ENCODE measurements at places on chromosomes 2 and 18.

GRCh38 chr2:176582990-176583481, 313.8 kb downstream of the MTX2 start:
- DNase-seq: no peak

DNA sequence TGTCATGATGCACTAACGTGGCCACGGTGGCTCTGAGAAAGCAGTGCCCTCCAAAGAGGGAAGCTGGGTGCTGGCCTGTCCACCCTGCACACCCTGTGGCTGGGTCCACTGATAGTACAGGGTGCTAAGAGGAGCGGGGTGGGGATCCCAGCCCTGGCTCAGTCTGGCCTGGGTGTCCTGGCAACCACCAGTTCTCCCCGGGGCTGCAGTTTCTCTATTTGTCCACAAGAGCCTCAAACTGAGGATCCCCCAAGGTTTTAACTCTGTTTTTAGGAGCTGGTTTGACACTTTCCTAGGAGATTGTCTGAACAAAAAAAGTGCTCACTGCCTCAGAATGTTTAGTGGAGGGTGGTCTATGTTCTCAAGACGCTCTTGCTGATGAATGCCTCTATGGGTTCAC, 29.0 kb downstream of the EDAR start:
- DNase-seq: no peak

DNA sequence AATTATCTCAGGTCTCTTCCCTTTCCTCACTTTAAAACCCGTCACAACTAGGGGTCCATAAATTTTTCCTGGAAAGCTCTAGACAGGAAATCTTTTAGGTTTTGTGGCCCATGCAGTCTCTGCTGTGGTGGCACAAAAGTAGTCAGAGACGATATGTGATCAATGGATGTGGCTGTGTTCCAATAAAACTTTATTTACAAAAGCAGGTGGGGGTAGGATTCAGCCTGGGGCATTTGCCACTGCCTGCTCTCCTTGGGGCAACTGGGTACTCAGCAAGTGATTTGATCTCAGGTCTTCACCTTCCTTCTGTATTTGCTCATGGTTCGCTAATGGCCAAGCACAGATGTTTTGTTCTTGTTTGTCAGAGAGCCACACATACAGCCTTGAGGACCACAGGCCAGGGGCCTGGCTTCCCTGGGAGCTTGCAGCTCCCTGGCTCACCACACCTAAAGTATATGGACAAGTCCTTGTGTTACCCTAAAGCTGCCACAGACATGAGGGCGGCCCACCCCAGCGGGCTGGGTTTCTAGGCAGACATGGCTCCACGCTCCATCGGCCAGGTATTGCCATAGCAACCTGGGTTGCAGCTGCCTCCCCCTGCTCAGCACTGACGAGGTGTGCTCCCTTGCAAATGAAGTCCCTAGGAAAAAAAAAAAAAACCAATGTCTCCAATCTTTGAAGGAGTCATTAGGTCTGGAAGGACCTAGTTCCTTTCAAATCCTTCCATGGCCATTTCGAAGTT, 89.7 kb upstream of the YWHAQ start:
- DNase-seq: no peak

DNA sequence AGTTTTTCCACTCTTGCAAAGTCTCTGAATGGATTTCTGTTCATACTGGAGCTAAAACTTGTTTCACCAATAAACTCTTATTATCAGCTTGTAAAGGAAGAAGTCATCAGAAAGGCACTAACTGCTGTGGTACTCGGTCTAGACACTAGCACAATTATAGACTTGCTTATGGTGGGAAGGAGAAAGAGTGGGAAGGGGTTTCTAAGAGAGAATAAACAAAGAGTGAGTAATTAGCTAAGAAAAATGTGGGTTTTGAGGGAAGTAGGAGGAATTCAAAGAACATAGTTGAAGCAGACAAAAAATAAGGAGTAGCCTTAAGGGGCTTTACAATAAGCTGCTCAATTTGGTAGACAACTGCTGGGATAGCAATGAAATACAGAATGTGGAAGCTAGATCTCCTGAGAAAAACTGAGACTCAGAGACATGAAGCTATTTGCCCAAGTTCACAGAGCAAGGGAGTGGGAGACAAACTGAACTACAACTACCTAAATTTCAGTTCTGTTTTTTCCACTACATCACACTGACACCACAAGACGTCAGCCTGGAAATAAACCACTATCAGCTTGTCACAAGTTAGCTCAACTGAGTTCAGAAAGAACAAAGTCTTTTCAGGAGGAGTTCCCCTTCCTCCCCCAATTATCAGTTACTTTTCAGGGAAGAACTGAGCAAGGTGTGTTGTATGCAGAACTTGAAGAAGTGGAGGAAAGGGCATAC, 59.7 kb downstream of the MAP4K3 start:
- no peak for DNase-seq

DNA sequence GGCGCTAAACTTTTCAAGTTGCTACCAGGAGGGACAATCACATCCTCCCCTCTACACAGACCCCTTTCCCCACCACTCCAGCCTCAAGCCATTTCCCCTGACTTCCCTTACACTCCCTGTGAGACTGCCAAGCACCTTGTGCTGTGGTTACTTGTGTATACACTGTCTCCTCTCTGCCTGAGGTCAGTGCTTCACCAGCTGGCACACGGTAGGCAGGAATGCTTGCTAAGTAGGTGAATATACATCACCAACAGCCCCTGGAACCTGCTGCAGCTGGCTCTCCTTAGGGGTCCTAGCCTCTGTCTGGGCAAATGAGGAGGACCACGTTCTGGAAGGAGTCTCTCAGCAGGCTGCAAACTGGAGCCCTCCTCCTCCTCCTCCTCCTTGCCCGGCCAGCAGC, 38.3 kb upstream of the ACAA2 start:
- DNase-seq: no peak

DNA sequence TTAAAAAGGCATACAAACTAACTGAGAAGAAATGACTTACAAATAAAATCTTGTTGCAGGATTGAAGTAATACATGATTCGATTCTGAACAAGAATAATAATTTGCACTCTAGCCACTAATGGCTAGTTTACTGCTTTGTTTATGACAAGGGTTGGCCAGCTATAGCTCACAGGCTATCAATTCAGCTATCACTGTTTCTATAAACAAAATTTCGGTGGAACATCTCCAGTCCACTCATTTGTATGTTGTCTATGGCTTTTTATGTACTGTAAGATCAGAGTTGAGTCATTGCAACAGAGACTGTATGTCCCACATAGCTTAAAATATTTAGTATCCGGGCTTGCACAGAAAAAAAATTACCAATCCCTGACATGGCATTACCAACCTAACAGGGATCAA, 543.7 kb upstream of the CNTNAP5 start:
- DNase-seq: no peak

DNA sequence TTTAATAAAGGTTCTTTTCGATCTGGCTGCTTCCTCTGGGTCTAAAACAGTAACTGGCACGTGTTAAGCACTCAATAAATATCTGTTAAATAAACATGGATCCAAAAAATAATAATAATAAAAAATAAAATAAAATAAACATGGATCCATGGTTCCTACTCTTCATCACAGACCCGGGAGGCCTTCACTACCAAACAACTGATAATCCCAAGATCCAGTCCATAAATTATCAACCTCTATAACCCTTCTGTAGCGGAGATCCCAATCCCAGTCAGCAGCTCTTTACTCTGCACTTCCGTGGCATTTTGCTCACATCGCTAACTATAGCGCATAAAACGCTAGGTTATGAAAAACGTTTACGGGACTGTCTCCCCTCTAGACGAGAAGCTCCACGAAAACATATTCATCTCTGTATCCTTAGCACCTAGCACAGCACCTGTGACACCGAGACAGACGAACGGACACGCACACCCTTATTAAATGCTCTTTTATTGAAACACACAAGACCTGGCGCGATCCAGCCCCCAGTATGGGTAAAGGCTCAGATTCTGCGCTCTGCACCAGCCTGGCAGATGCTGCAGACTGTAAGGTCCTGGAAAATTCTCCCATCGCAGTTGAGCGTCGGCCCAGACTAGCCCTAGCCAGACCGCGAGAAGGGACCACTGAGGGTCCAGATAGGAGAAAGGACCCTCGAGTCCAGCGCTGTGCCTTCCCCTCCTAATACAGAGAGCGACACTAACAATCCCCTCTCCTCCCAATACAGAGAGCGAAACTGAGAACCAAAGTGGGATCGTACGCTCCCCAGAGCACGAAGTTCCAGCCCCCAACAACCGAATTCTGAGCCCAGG, 770 bp downstream of the NBAS start:
- DNase-seq: no peak

- no peak for DNase-seq
These were observed 108.7 kb downstream of the NDUFA10 start for GRCh38 chr2:239916205-239917124.

GRCh38 chr2:204726831-204727230, 181.6 kb downstream of the PARD3B start:
- DNase-seq: no peak

DNA sequence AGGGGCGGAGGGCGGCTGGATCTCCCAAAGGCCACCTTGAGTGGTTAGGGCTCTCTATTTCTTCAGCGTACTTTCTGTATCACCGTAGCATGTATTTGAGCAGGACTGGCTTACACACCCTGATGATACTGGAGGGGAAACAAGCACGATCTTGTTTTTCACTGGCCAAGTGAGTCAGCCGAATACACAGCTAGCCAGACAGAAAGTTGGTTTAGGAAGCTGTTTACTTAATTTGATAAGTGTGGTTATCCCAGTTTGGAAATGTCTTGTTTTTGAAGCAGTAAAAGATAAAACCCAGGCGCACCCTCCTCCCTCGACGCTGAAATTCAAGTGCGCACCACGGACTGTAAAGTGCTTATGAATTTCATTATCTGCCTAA, 582 bp downstream of the RIOK3 start:
- no peak for DNase-seq

- no peak for DNase-seq
These were observed 15.6 kb upstream of the GIGYF2 start for GRCh38 chr2:232681527-232681926.

DNA sequence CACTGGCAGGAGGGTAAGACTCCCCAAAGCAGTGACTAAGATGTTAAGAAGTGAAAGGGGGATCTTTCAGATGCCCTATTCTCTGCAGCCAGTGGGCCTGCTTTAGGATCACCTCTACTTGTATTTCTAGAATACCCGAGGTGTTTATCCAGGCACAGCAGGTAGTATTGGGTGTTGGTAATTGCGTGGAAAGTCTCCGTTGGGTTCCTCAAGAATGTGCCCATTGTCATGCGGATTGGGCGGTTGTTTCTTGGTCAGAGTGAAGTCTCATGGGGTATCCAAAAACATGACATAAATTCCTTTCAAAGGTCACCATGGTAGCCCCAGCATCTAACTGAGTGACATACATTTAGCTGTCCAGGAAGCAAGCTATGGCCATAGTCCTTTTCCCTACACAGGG, 308.8 kb downstream of the RPIA start:
- no peak for DNase-seq

DNA sequence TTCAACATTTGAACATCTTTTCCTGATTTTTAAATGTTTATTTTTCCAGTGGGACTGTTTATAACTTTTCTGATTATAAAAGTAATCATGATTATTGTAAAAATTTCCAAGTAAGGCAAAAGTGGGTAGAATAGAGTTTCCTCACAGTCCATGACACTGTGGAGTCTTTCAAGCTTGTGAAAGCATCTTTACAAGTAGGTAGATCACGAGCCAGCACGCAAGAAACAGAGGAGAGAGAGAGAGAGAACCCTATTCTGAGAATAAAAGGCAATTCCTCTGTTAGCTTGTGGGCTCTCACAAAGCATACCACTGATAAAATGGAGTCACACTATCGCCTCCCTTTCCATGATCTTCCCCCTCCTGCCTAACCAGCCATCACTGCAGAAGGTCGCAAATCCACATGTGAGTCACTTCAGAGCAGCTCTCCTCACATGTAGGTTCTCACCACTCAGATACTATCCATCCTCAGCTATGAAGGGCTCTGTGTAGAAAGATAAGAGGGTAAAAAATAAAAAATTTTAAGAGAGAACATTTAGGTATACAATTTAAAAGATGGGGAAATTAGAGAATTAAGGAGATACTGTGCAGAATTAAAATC, 40.3 kb downstream of the AAK1 start:
- DNase-seq: no peak

DNA sequence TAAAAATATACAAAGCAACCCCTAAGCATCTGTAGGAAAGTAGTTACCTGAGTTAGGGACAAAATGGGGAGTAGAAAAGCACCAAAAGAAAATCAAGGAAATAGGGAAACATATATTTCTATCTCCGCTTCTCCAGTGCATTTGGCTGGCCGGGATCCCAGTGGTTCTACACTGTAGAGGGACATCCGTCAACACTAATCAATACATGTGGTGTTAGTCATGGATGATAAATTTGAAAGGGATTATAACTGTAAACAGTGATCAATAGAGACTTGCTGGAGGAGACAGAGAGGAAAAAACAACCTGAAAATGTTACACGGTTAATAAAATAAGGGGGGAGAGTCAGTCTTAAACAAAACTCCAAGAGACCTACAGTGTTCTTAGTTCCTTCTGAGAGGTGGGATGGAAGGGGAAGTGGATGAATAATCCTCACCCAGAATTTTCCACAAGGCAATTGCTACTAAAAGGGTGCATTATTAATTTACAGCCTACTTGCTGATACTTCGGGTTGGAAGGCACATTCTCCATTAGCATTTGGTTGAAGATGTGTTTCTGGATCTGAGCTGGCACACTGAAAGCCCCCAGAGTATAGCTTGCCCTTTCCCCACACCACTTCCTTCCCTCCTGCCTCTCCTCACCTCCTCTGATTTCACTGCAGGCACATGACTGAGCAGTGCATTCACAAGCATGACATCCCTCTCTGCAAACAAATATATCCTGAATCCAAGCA, 530.0 kb downstream of the BCL11A start:
- no peak for DNase-seq

DNA sequence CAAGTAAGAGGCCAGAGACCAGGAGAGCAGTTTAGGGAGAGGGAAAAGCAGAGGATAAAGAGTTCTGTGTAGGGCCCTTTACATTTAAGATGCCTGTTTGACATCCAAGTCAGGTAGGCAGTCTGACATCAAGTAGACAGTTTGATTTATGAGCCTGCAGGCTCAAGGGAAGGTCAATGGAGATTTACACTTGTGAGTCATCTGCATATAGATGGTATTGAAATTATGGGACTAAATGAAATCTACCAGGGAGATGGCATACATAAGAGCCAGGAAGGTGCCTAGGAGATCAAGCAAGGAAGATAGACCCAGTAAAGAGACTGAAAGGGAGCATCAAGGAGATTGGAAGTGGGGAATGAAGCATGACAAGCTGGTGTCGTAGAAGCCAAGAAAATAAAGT, 212.4 kb upstream of the PKDCC start:
- DNase-seq: no peak

GRCh38 chr18:11989966-11990380, 8.7 kb downstream of the IMPA2 start:
- no peak for DNase-seq

DNA sequence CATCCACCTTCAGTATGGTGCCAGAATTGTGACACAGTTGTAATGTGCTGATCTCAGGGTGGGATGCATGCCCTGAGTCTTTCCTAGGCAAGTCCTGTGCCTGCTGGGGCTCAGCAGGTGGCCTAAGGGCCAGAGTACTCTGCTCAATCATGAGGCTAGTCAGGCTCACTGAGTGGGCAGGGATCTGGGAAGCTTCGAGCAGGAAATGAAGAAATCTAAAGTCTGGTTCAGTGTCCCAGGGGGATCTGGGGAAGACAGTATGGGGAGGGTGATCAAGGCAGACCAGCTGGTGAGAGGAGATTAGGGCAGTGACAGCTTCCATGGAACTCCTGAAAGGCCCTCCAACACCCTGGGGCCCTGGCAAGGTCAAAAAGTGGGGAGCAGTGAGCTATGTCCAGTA, 8.9 kb upstream of the ANKRD29 start:
- no peak for DNase-seq

Measured in stimulated activated CD4-positive, alpha-beta T cell treated with anti-CD3 and anti-CD28 coated beads, Interleukin-15, amount 100 ng/mL, for 48 hours (primary cell).